ENCODE measurements at places on chromosomes 2 and 18.

GRCh38 chr2:200993097-200993496 lies 29.6 kb upstream of the ORC2 start:
- DNase-seq, result no peak

- no peak for DNase-seq
Observed at GRCh38 chr2:136168720-136169119, 50.8 kb upstream of the CXCR4 start.

GRCh38 chr18:963276-963675 lies 58.6 kb downstream of the ADCYAP1 start:
- no peak for DNase-seq

DNA sequence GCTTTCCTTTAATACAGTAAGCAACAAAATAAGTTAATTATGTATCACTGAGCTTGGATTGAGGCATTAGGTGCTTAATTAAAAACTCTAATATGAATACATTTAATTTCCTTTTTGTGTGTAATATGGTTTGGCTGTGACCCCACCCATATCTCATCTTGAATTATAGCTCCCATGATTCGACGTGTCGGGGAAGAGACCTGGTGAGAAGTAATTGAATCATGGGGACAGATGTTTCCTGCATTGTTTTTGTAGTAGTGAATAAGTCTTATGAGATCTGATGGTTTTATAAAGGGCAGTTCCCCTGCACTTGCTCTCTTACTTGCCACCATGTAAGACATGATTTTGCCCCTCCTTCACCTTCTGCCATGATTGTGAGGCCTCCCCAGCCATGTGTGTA lies 325.4 kb upstream of the CDH7 start:
- no peak for DNase-seq

DNA sequence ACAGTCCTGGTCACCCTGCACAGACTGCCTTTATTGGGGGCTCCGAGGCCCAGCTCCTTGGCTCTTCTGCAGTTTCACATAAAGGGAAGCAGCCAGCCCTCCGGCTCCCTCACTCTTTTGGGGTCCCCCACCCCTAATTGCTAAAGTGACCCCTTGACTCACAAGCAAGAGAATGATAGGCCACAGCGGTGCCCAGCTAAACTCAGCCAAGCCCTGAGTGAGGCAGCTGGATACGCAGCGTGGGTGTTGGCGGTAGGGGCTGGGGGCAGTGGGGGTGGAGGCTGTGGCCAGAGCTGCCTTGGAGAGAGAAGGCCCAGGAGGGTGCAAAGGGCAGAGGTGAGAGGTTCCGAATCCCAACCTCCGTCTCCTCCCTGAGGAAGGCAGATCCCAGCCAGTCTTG lies 25.5 kb upstream of the ALPP start:
- no peak for DNase-seq

DNA sequence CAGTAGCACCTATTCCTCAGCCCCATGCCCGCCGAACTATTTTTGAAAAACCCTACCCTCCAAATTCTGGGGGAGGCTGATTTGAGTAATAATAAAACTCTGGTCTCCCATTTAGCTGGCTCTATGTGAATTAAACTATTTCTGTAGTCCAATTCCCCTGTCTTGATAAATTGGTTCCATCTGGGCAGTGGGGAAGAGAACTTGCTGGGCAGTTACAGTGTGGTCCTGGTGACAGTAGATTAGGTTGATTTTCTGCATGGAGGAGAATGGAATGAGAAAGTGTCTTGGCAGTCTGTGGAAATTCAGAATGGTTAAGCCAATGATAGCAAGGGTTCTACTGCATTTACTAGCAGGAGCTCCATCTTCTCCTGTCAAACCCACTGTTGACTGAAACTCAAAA lies 95.0 kb downstream of the SPP2 start:
- DNase-seq, result no peak

- no peak for DNase-seq
Observed at GRCh38 chr18:23380817-23381216, 72.3 kb upstream of the RIOK3 start.

All from nephron progenitor cell (in vitro differentiated cells).